ENCODE measurements at places on chromosomes 7 and 10.

GRCh38 chr7:47442605-47442865 is 139.4 kb downstream of the TNS3 start:
- no peak for DNase-seq

- no peak for DNase-seq
Observed at GRCh38 chr7:82091126-82091684, 321.4 kb upstream of the HGF start.

GRCh38 chr7:77550586-77550985 is 13.5 kb downstream of the PTPN12 start:
- no peak for DNase-seq

DNA sequence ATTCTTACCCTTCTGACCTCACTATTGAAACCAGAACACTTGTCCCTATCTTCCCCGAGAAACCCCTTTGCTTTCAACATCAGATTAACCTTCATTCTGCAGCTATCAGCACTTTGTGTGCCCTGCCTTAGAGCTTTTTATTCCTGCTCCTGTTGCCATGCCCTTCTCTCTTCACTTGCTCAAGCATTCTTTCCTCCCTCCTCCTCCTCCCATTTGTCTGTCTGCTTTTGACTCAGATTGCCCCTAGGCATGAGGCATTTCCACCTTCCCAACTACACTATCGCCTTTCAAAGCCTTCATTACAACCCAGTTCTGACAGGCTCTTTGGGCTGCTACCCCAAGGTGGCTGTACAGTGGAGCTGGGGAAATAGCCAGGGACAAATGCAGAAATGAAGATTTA is 143.3 kb downstream of the SLC25A13 start:
- no peak for DNase-seq

DNA sequence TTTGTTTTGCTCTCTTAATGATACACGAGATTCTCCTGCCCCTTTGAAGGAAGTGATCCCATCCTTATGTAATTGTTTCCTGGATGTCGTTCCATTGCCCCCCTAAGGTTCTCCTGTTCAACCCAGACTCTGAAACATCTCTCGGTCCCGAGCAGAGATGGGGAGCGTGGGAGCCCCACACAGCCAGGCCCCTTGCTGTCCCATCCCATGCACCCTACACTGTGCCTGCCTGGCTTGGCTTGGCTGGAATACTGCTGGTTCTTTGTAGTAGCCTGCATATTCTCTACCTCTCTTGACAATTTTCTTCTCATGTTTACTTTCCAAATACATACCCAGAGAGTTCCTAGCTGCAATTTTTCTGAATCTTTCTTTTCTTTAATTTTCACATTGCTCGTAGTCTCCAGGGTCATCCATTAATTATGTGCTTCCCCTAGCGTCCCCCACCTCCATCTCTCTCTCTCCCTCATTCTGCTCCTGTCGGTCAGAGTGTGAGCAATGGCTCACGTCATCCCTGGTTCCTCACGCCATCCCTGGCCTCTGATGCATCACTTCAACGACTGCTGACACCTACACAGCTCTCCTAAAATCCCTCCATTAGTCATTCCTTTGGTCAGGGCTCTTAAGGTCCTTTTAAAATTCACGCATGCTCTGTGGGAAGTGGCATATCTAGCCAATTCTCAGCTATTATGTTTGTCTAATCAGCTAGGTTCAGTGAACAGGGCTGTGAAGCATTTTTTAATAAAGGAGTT is 32.5 kb upstream of the GPR158 start:
- no peak for DNase-seq

GRCh38 chr7:47148536-47149207 is 433.2 kb downstream of the TNS3 start:
- DNase-seq, result no peak

DNA sequence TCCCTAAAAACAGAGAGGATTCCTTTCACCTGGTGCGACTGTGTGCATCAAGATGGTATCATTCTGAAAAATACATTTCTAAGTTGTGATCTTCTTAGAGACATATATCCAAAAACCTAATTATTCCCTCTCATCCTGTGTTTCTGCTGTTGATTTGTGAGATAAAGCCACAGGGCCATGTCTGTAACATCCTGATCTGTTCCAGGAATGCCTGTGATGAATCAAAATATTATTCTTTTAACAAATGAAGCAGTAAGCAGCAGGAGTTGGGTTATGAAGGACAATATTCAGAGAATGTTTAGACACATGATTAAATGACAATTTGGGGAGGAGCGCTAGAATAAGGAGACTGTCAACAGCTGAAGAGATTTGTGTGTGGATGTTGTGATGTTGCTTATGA is 731.4 kb downstream of the KCNMA1 start:
- DNase-seq, result no peak

DNA sequence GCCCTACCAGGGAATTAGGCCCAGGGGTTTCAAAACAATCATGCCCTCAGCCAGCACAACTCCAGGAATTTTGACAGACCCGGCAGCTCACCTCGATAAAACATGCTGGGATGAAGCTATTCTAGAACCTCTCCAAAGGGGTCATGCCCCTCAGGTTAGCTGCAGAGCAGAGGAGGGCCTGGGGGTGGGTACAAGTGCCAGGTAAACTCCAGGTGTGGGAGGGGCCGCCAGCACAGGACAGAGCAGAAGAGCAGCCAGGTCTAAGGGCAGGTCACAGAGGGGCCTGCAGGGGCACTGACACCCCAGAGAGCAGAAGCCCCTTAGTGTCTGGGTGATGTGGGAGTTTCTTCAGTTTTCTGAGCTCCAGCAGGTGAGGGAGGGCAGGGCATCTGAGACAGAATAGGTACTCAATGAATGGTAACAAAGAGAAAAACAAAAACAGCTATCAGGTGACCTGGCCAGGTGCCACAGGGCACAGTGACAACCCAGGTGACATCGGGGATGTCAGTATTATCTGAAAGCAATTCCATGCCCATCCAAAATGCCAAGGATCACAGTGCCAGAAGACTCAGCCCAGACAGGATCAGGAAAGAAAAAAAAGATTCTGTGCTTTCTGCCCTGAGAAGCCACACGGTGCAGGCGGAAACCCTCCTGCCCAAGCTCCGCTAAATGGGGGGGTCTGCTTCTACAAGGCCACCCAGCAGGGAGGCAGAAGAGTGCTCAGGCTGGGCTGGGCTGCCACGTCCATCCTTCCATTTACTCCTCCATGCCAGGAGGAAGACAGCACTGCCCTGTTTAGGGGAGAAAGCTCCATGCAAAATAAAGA is 104.5 kb downstream of the TNS3 start:
- DNase-seq, result no peak

DNA sequence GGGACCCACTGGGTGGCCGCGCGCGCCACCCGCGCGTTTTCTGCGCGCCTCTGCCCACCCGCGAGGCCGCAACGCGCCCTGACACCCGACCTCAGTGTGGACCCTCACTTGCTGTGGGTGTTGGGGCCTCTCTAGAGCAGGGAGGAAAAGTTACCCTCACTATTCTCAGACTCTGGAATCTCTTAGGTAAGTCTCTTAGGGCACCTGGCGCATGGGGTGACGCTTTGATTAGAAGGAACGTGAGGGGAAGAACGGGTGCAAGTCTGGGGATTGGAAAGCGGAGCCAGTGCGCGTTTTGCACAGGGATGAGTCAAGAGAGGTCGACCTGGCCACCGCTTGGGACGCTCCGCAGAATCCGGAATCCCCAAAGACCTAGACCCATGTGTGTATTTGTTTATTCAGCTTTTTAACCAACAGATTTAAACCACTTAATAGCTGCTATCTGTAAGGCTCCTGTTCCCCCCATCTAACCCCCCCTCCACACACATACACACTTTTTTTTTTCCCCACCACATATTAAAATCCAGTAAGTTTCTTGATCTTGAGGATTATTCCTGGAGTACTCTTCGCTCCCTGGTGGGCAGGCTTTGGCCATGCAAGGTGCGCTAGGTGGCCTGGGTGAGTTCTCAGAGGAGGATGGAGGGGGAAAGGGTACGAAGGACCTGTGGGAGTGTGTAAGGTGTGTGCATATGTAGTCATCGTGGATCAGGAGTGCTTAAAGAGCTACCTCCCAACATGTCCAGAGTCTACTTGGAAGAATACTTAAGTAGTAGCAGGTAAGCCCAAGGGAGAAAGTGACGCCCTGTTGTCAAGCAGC is 169.1 kb upstream of the PPP1R3A start:
- no peak for DNase-seq

- DNase-seq, result no peak
Observed at GRCh38 chr10:59971915-59972314, 65.6 kb upstream of the CCDC6 start.

DNA sequence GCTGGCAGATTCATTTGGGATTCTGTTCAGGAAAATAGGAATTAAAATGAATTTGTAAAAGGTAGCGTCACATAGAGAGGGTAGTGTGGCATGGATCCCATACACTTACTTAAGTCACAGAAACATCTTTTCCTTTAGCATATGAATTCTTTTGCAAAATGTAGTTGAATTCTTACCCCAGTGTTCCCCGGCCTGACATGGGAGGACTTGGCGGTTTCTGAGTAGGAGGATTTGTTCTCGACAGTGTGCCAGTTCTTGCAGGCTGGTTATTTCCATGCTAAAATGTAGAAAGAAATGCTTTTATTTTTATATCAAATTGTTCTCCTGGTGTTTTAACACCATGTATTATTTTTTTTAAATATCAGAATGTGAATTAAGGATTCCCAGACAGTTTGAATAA is 72.6 kb downstream of the PDSS1 start:
- DNase-seq, result no peak

- DNase-seq, result no peak
Observed at GRCh38 chr10:13270877-13271551, 28.9 kb downstream of the PHYH start.

DNA sequence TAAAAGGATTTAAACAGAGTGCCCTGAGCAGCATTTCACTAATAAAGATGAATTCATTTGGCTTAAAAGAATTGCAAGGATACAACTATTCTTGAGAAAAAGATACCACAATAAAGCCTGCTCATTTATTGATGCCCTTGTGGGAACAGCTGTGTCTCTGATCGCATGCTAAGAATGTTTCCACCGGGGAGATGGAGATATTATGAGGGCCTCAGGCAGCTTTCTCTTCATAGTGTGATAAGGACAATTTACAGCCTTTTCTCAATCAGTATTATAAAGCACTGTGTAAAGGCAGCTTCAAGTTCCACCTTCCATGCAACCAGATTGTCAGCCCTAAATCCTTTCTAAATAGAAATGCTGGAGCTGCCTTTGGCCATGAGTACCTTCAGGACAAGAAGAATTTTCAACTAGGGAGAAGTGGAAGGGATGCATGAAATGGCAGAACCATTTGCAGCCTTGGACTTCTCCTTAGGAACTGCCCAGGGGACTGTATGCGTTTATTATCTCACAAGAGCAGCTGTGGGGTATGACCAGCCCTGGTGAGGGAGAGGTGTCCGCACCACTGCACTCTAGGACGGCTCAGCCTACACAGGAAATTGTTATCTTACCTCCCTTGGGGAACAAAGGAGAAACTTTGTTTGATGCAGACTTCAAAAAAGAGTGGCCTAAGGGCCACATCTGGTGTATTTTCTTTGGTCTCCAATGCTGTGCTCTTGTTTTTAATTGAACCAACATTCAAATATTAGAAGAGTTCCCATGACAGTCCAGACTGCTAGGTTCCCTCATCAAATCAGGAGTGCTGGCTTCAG is 116.9 kb upstream of the PCGF5 start:
- DNase-seq, result no peak

DNA sequence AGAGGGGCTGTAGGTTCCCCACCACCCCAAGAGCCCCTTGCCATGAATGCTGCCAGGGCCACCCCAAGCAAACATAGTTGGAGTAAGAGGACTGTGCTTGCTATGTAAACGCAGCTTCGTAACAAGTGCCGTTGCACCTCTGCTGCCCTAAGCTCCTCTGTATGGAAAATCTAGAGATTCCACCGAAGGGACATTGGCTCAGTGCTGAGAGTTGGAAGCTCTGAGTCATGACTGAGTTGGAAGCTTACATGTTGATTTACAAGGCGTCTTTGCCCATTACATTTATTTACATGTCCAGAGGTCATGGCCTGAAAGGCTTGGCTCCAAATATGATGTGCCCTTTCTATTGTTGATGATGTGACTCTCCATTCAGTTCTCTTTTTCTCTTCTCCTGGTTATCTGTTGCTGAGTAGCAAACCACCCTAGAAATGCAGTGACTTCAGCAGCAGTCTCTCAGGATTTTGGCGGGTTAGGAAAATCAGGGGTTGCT is 233.1 kb upstream of the TCF7L2 start:
- no peak for DNase-seq

GRCh38 chr7:21300692-21301091 is 127.2 kb upstream of the SP4 start:
- DNase-seq, result no peak

DNA sequence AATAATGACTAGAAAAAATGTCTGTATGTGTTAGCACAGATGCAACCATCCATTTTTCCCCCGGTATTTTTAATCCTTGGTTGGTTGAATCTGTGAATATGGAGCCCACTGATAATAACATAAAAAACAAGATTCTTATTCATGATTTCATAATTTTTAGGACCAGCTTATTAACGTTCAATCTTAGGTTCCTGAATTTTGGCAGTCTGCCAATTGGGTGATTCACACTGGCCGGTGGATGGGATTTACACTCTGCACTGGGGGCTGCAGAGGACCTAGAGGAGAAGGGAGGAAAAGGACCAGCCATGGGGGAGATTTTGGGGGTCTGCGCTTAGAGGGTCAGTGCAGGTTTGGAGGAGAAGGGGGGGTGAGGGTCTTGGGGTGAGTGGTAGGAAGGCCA is 327.9 kb downstream of the ACTR3B start:
- DNase-seq, result no peak

DNA sequence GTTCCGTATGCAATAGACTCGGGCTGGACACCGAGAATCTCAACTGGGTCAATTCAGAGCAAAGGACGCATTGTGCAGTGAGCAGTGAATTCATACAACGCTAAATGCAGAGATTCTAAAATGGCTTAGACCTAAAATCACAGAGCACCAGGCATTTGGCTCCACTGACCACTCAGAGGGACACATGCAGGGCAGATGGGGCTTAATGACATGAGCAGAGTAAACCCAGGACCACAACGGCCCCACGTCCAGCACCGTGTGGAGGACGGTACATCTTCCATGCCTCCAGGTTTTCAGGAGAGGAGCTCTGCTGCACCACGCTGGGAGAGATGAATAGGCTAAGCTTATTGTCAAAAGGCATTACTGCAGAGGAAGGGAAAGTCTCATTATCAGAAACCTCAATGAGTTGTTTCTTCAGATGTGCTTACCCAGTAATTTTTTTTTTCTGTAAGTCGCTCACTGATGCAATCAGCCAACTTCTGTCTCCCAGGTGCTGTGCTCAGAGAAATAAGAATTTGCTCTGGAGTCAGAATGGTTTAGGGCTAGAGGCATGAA is 555.0 kb downstream of the PTPRN2 start:
- no peak for DNase-seq

GRCh38 chr10:28935061-28935460 is 257.7 kb downstream of the BAMBI start:
- no peak for DNase-seq

DNA sequence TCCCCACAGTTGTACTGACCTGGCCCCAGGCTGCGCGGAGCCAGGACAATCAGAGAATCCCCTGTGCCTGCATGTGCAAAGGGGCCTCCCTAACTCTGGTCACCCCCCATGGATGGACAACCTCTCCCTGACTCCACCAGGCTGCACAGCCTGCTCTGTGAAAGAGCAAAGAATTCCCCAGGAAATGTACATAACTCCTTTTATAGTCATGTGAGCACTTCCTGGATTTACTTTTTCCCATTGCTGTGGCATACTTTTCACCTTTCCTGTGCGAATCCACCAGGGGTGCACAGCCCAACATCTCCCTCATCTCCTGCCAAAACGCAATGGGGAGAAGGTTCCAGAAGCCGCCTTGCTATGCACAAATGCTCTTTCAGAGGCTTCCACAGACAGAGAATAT is 27.9 kb downstream of the FGFR2 start:
- DNase-seq, result no peak

GRCh38 chr7:31175672-31176071 is 123.6 kb downstream of the ADCYAP1R1 start:
- no peak for DNase-seq

- no peak for DNase-seq
Observed at GRCh38 chr7:100832281-100832633, 4.9 kb upstream of the EPHB4 start.
